Adipocyte (in vitro differentiated cells): ENCODE measurements at places on chromosomes 4 and X.

- DNase-seq, result peak; percentile 71
Measured at GRCh38 chrX:8738588-8739189, 6.8 kb upstream of the ANOS1 start.

- no peak for DNase-seq
Measured at GRCh38 chrX:9555354-9555753, 90.5 kb downstream of the TBL1X start.

DNA sequence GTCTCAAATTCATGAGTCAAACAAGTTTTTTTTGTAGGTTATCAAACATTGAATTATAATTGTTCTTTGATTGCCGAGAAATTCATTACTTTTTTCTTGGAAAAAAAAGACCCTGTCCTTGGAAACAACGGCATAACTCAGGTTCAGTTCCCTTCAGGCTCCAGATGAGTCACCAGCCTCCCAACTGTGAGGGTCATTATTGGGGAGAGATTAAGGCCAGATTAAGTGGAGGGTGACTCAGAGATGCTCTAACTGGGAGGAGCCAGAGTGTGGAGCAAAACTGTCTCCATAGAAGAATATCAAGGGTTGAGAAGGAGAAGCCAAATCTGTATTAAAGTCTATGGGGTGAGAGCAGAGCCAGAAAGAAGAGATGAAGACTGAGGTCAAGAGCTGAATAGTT lies 9.6 kb downstream of the ADGRG4 start:
- DNase-seq, result no peak

GRCh38 chr4:7398104-7398423 lies 36.7 kb downstream of the PSAPL1 start:
- DNase-seq, result peak; percentile 6

- no peak for DNase-seq
Measured at GRCh38 chr4:104128850-104129213, 365.9 kb downstream of the CXXC4 start.

DNA sequence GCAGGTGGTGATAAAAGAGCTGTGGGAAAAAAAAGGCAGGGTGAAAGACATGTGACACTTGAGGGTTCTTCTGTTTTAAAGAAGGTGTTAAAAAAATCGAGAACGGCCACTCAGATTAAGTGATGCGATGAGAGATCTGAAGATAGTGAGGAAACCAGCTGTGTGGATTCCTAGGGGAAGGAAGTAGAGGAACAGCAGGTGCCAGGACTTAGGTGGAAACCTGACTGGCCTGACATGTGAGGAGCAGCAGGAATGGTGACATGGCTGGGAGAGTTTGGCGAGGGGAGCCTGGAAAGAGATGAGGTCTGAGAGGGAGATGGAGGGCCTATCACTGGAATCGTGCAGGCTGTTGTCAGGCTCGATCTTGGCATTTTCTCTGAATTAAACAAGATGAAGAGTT lies 55.5 kb downstream of the BMPR1B start:
- no peak for DNase-seq
